ENCODE measurements at places on chromosomes 2 and 18. TPM values are rescaled to one million over a fixed set of nuclear protein-coding genes. Genes with fewer than 3 reads are reported as not detected.

DNA sequence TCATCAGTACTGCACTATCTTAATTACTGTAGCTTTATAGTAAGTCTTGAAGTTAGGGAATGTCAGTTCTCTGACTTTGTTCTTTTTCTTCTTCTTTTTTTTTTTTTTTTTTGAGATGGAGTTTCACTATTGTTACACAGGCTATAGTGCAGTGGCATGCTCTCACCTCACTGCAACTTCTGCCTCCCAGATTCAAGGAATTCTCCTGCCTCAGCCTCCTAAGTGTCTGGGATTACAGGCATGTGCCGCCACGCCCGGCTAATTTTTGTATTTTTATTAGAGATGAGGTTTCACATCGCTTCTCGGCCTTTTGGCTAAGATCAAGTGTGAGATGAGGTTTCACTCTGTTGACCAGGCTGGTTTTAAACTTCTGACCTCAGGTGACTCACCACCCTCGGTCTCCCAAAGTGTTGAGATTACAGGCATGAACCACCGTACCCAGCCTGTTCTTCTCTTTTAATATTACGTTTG lies 41.9 kb upstream of the TANC1 start:
- DNase-seq, result peak; percentile 30
- no peak overlapping the region for H3K27ac ChIP-seq
- H3K36me3 ChIP-seq, result no peaks in the 10 kb centered on the region
- H3K4me1 ChIP-seq, result no peaks in the 10 kb centered on the region

- no peaks in the 10 kb centered on the region for H3K36me3 ChIP-seq
- no peak for DNase-seq
- no peak overlapping the region for H3K27ac ChIP-seq
- no peaks in the 10 kb centered on the region for H3K27me3 ChIP-seq
These were observed 97.6 kb downstream of the C1D start for GRCh38 chr2:67965246-67965645.

DNA sequence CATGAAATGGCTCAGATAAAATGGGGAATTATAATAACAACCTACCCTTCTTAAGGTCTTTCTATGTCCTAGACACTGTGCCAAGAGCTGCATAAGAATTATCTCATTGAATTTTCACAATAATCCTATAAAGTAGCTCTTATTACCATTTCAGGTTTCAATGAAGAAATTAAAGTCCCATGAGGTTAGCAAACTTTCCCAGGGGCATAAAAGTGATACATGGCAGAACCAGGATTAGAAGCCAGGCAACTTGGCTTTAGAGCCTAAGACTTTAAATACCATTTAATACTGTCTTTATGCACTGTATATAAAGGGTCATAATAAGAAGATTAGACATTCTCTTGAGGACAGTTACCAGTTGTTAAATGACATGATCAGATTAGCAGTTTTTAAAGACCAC lies 130.1 kb downstream of the GCA start:
- no peaks in the 10 kb centered on the region for H3K27me3 ChIP-seq
- no peak overlapping the region for H3K27ac ChIP-seq
- DNase-seq, result no peak

Gene AQP12B
- not detected for total RNA-seq

Gene UGT1A6
- total RNA-seq, result not detected

Gene GULP1
- total RNA-seq, result not detected

Gene ANKRD23
- total RNA-seq, result 0.35 TPM

- H3K27ac ChIP-seq, result no peak overlapping the region
- no peak overlapping the region for H3K4me3 ChIP-seq
- no peaks in the 10 kb centered on the region for H3K4me1 ChIP-seq
- H3K36me3 ChIP-seq, result no peaks in the 10 kb centered on the region
These were observed 117.9 kb upstream of the ZBTB14 start for GRCh38 chr18:5413447-5413846.

DNA sequence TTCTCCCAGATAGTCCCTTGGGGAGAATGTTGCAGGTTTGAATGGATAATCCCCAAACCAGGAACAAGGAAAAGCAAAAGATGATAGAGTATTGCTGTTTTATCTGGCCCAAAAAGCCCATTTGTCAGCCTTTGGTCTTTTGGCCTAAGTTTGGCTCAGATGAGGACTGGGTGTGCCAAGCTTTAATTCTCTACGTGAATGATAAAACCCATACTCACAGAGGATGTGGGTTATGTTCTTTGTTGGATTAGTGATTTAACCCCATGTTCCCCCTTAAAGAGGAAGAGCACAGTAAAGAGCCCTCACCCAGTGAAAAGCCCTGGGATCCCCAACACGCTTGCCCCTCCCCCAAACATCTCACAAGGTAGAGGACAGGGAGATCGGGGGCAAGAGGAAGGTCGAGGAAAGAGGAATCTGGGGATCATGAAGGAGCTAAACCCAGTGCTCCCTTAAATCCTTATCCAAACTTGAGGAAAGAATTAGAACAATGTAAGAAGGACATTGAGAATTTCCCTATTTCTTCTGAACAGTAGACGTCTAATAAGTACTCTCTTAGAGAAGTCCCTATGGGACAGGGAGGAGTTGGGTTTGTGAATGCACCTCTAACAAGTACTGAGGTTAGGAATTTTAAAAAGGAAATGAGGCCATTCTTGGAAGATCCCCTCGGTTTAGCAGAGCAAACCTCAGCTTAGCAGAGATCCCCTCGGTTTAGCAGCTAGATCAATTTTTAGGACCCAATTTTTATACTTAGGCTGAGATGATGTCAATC lies 105.0 kb downstream of the HIBCH start:
- no peak overlapping the region for H3K27ac ChIP-seq
- H3K27me3 ChIP-seq, result no peaks in the 10 kb centered on the region
- H3K4me1 ChIP-seq, result no peaks in the 10 kb centered on the region
- H3K4me3 ChIP-seq, result no peak overlapping the region
- peaks cover 21% of the 10 kb centered on the region for H3K36me3 ChIP-seq

- H3K27ac ChIP-seq, result no peak overlapping the region
- H3K27me3 ChIP-seq, result peaks cover 2% of the 10 kb centered on the region
- H3K4me3 ChIP-seq, result no peak overlapping the region
- peaks cover 28% of the 10 kb centered on the region for H3K4me1 ChIP-seq
These were observed 135.3 kb downstream of the KLHL29 start for GRCh38 chr2:23520256-23520655.

Measured in HepG2 (cell line).